ENCODE measurements at places on chromosomes 7 and 10.

GRCh38 chr10:21810582-21811244, 192.8 kb downstream of the DNAJC1 start:
- no peak for DNase-seq

DNA sequence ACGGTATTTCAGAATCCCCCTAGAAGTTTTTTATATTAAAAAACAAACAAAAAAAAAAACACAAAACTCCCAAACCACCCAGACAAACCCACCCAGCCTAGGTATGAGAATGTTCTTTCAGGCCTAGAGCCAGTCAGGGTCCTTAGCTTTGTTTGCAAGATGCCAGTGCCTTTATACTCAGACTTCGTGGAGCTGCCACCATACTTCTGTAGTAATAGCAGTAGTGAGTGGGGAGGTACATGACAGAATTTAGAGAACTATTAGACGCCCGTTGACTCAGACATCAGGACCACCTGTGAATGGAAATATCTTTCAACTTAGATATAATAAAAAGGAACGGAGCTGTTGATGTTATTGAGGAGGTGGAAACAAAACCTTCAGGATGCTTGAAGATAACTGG, 138.2 kb upstream of the MKLN1 start:
- no peak for DNase-seq

- no peak for DNase-seq
Observed at GRCh38 chr10:11824825-11825224, 1.7 kb downstream of the PROSER2 start.

GRCh38 chr10:61354401-61354975, 98.7 kb downstream of the TMEM26 start:
- no peak for DNase-seq

- no peak for DNase-seq
Observed at GRCh38 chr10:51072210-51072609, 2.1 kb upstream of the PRKG1 start.

DNA sequence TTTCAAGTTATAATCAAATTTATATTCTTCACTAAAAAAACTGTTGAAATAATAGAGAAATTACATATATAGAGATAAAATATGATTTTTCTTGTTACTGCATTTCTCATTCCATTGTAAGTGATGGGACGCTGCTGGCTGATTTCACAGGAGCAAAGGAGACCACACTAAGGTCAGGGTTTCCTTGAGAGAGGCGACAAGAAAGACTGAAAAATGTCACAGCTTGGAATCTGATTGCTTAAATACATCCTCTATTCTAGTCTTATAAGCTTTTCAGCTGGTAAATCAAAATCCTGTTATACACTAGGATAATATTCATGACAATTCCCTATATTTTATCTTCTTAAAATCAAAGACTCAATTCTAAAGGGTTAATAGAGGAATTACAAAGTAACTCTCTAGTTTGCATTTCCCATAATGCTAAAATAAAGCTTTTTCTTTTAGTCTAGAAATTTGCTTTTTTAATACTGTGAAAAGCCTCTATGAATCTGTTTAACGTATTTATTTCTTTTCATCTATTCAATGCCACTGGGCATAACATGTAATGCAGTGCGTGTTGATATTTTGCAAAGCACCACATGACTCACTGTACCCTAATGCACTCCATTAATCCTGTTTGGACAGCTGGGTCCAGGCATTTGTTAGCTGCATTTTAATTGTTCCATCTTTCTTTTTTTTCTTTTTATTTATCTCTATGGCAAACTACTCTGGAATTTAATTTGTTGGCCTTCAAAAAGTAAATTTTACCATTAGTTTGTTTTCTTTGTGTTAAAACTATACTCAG, 81.7 kb downstream of the RNF32 start:
- no peak for DNase-seq

DNA sequence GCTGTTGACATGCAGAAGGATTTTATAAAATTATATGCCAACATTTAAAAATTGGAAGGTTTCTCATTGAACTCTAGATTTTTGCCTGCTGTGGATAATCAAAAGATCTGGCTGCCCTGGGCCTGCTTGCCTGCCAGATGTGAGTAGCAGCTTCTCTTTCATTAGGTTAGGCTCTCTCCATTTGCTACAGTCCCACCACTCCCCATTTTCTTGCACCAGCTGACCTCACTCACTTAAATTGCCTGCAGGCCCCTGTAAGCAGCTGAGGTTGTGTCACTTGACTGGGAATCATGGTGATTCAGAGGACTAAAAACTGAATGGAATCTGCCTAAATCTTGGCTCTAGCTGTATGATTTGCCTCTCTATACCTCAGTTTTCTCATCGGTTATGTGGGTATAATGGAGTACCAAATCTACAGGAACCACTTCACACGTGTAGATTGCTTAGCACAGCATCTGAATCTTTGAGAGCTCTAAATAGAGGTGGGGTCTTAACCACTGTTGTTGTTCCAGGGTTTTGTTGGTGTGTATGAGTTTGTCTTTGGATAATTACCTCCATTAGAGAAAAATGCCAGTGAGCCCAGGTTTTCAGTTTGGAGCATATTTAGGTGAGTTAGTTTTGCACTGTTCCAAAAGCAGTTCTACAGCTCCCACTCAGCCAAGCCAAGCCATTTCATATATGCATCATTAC, 18.6 kb upstream of the RAPGEF5 start:
- DNase-seq, result no peak

GRCh38 chr10:52858722-52859121, 86.1 kb upstream of the MBL2 start:
- DNase-seq, result no peak

DNA sequence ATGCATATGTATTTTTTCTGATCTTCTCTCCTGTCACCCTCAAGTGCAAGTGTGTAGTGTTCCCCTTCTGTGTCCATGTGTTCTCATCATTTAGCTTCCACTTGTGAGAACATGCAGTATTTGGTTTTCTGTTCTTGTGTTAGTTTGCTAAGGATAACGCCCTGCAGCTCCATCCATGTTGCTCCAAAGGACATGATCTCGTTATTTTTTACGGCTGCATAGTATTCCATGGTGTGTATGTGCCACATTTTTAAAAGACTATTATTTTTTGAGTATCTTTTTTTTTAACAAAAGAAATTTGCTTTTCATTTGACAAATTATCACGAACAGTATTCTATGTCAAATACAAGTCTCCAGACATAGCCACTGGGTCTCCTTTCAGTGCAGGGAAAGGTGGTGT, 110.1 kb upstream of the ZNF746 start:
- no peak for DNase-seq

- no peak for DNase-seq
Observed at GRCh38 chr10:21870849-21871248, 132.7 kb downstream of the DNAJC1 start.

DNA sequence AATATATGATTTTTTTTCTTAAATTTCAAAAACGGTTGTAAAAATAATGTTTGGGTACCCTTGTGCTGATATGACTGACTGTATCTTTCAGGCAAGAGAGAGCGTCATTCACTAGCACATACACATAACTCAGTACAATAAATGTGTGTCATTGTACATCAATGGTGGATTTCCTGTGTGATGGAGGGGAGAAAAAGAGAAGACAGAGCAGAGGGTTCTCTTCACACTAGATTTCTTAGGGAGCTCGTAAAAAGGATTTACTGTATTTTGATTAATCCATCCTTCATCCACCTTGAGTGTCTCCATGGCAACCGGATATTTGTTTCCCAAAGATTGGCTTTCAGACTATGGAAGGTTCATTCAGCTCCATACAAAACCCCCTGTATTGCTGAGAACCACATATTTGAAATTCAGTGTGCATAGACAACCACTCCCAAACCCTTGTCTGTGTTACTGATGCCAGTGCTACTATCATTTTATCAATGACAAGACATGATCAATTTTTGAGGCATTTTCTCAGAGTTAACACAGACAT, 150.6 kb downstream of the AKR1D1 start:
- DNase-seq, result no peak

GRCh38 chr7:144113651-144114050, 4.3 kb downstream of the OR2A2 start:
- no peak for DNase-seq

Measured in stimulated activated CD8-positive, alpha-beta memory T cell treated with anti-CD3 and anti-CD28 coated beads, Interleukin-4, amount 100 ng/mL, for 1 hour (primary cell).